Stimulated activated CD4-positive, alpha-beta T cell treated with anti-CD3 and anti-CD28 coated beads, Interleukin-1b, Interleukin-23, amount 100 ng/mL, for 4 hours (primary cell): ENCODE measurements at places on chromosomes 11 and 22.

DNA sequence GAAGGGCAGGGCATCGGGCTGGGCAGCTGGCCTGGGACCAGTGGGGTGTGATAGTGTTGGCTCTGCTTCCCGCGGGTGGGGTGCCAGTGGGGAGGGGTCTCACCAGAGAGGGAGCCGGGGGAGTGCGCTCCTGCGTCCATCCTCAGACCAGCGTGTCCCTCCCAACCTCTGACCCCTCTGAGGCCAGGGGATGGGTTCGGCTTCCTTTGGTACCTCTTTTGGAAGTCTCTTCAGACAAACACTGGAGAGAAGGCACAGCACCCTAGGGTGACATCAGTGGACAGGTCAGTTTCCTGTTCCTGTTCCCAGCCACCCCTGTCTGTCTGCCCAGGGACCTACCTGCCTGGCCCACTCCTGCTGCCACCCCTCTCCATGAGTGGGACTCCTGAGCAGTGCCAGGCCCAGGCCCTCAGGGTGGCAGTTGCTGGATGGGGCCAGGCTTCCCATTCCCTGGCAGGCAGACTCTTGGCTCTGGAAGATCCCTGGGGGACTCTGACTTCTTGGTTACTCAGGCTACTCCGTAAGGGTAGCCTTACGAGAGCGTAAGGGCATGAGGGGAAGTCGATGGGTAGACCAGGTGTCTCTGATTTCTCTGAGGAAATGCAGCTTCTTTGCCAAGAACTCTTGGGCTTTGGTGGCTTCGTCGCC, 2.6 kb downstream of the TAGLN start:
- DNase-seq = no peak

DNA sequence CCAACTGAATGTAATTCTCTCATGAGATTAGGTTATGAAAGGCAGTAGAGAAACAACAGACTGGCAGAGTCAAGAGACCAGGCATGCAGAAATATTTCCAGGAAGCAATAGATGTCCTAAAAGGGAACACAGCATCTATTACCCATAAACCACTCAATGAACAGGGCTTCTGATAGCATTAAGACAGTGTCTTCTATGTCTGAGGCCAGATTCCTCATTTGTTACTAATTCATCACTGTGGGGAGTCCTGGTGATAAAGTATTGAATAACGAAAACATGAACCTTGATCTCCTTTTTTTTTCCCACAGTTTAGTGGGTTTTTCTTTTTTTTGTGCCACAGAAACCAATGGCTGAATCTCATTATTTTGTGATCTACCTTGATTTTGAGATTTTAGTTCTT, 339.0 kb downstream of the METTL15 start:
- no peak for DNase-seq

DNA sequence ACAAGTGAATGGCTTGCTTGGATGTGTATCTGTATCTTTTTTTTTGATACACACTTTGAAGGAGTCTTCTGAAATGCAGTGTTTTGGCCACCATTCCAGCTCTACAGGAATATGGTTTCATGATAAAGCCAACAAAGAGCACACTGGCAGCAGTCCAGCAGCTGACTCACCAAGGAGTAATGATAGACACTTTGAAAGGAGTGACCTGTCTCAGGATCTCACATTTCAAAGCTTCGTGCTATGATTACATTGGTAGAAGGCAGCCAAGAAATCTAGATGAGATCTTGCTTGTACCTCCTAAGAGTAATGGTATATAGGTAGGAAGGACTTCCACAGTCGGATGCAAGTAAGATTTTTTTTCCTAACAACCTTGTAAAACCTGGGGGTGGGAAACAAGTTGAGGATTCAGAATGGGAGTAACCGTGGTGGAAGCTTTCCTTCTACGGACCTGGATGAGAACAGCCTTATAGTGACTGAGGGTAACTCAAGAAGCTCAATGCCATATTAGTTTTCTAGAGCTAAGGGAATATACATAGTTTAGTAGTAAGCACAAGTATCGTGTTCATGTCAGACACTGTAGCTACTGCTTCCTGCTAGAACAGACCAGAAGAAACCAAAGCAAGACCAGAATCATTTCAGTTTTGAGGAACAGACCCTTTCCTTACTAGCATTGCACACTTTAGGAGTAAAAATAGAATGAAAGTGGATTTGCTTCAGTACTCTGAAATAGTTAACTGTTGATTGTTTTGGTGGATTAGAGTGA, 25.0 kb downstream of the MTMR3 start:
- DNase-seq = no peak

DNA sequence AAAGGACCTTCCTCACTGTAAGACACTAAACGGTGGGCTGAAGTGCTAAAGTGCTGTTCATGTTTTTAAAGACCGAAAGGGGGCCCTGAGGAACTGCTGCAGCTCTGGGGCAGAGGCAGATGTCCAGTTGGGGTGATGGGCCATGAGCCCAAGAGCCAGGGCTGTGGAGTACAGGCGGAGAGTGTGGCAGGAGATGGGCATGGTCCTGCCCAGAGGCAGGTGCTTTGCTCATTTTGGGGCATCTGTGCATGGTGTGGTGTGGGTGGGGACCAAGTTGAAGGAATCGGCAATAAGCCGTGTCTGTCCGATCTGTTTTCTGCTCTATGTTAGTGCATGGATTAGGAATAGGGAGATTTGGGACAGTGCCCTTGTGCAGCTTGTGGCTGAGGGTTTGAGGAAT, 258.3 kb downstream of the NTM start:
- no peak for DNase-seq

DNA sequence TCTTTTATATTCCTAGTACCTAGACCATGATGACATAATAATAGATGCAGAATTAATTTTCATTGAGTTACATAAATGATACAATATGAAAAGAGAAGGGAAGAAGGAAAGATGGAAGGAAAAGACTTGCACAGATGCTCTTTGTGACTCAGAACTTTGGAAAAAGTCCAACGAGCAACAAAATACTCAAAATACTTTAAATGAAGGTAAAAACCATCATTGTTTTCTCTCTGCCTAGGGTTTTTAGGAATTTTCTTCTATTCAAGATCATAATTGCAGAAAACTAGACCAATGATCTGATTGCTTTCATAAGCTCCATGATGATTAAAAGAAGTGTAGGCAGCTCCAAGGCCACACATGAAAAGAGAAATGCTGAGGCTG, 276.9 kb downstream of the KIRREL3 start:
- DNase-seq = no peak

DNA sequence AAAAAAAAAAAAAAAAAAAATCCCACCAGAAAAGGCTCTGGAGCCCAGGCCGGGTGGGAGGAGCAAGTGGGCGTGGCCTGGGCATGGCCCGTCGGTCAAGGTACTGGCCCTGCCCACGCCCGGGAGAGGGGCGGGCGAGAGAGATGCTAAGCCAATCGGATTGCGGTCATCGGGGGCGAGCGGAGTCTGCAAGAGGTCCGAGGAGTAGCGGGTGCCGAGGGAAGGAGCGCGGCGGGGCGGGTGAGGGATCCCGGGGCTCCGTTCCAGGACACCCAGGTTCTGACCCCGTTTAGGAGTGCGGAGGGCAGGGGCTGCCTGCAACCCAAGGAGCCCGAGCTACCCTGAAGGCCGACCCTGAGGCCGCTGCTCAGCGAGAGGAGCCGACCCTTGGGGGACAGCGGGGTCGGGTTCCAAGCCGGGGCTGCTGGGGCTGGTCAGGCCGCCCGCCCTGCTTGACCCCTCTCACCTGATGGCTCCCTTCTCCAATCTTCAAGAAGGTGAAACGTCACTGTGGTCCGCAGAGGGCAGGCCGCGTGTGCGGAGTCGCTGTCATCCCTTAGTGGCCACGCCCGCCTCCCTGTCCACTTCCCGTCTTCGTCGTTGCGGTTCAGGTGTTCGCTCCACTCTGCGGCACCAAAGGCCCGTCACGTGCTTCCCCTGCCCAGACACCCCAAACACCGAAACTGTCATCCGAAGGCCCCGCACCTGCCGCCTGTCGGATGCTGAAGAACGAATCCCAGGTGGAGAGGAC, 11.1 kb upstream of the TAB1 start:
- peak; percentile 63 for DNase-seq

- peak; percentile 13 for DNase-seq
Measured at GRCh38 chr11:129992161-129992944, 10.3 kb downstream of the PRDM10 start.

DNA sequence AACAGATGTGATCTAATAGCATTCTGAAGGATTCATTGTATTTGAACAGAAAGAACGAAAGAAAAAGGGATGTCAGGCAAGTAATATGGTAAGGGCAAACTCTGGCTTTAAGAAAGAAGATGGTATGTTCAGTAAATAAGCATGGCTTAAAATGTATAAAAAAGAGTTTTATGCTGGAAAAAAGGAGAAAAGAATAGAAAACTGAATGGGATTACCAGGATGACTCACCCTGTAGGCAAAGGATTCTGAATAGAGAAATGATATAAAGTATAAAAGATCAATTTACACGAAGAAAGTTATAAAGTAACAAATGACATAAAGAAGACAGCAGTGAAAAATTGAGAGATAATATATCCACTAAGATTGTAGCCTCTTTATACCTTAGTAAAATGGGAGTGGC, 4.5 kb downstream of the CCDC82 start:
- no peak for DNase-seq

DNA sequence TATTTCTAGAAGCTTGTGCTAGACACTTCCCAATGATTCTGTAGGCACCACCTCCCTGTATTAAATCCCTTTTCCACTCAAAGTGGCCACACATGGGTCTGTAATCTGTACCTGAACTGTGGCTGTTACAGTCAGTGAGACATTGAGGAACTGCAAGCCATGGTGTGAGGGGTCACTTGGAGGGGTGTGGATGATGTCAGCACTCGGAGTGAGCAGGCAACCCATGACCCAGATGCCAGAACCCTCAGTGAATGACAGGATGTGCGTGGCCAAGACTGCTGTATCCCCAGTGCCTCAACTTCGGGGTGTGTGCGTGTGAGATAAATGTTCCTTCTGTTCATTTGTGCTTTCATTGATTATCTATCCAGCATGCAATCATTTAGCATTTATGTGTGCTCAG, 14.7 kb upstream of the SHANK3 start:
- DNase-seq = no peak

- no peak for DNase-seq
Measured at GRCh38 chr11:46055371-46055770, 65.9 kb downstream of the PHF21A start.

DNA sequence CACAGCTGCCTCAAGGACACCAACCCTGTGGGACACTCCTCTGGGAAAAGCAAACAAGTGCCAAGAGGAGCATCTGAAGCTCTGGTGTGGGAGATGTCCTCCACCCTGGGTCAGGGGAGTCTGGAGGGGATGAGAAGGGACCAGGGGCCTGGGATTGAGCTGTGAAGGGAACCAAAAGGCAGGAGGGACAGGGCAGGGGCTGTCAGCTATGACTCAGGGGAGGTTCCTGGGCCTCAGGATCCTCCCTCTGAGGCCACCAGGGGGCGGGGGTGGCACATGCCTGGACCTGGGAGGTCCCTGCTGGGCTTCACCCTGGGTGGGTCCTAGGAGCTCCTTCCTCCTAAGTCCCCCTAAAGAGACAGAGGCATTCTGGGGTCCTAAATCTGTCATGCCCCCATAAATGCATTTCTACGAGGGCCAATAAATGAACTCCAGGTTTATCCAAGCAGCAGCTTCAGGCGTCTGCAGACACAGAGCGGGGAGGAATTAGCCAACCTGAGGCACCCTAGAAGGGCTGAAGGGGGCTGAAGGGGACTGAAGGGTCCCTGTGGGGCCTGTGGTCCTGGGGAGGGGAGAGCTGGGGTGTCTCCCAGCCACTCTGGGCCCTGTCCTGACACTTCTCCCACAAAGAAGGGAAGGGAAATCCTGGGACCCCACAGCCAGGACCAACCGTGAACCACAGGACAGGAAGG, 31.9 kb upstream of the IGLL5 start:
- DNase-seq = peak; percentile 19

DNA sequence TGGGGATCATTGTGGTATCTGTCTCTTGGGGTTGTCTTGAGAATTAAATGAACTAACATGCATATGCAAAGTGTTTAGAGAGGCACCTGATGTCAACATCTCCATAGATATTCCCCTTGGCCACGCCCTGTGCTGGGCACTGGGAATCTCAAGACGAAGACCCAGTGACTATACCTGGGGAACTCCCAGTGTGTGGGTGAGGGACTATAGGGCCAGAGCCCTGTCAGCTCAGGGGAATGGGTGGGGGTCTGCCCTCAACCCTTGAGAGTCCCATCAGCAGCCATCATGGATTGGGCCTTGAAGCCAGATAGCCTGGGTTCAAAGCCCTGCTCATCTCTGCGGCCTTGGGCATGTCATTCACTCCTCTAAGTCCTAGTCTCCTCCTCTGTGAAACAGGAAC, 21.6 kb upstream of the LMO1 start:
- DNase-seq = no peak

- DNase-seq = no peak
Measured at GRCh38 chr11:26761361-26761809, 39.5 kb upstream of the SLC5A12 start.

GRCh38 chr11:76047231-76047630, 159.1 kb downstream of the WNT11 start:
- DNase-seq = no peak

DNA sequence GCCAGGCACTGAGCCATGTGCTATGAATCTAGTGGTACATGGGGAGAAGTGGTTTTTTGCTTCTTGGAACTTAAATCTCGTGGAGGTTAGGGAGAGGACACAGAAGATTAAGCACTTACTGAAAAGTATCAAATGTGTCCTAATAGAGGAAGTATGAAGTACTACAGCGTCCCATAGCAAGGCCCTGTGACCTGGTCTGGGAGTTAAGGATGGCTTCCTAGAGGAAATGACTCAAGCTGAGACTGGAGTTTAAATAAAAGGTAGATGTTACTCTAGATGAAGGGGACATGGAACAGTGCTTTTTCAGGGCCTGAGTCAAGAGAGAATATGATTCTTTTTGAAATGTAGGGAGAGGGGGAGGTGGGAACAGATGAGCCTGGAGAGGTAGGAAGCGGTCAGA, 202.9 kb downstream of the GRIK4 start:
- DNase-seq = no peak

GRCh38 chr22:30875481-30876215, 92.9 kb downstream of the MORC2 start:
- DNase-seq = no peak

DNA sequence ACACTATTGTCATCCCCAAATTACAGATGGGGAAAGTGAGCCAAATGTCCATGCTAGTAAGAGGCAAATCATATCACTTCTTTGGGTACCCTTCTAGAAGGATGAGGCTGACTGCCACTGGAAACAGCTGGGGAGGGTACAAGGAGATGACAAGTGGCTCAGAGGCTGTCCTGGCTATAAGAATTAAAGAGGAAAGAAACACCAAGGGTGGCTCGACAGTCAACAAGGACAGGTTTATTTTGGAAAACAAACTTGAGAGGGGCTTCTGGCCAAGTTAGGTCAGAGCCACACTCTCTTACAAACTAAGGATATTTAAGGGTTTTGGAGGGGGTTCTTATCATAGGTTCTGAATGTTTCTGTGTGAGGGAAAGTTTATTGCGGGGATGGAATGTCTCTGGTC, 2.1 kb upstream of the MIF start:
- no peak for DNase-seq

DNA sequence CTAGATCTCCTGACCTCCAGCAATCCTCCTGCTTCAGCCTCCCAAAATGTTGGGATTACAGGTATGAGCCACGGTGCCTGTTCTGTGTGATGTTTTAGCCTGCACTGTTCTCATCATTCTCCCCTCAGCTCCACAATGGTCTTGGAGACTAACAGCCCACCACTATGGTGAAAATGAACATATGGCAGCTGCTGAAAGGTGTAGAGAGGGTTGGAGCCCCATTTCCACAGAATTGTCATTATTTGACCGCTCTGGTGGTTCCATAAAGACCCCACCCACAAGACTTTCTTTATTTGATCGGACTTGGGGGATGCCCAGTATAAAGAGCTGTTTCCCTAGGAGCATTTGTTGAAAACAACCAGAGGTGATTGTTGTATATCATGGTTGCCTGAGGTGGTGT, 67.9 kb upstream of the SEPTIN5 start:
- DNase-seq = no peak

- DNase-seq = no peak
Measured at GRCh38 chr11:7573558-7574296, 59.9 kb downstream of the PPFIBP2 start.
